Activated CD4-positive, alpha-beta memory T cell treated with anti-CD3 and anti-CD28 coated beads for 36 hours (primary cell): ENCODE measurements at places on chromosomes 7 and 10. TPM values are rescaled to one million over a fixed set of nuclear protein-coding genes. Genes with fewer than 3 reads are reported as not detected.

GRCh38 chr10:30999070-30999712, 32.5 kb downstream of the ZNF438 start:
- DNase-seq = peak; percentile 43

The NODAL gene
- not detected for total RNA-seq

The GIMAP8 gene
- total RNA-seq = 11.8 TPM

The UCN3 gene
- not detected for total RNA-seq

The FBXO24 gene
- total RNA-seq = 2.2 TPM

The ASZ1 gene
- total RNA-seq = not detected
